ENCODE measurements at places on chromosomes 6 and 20.

DNA sequence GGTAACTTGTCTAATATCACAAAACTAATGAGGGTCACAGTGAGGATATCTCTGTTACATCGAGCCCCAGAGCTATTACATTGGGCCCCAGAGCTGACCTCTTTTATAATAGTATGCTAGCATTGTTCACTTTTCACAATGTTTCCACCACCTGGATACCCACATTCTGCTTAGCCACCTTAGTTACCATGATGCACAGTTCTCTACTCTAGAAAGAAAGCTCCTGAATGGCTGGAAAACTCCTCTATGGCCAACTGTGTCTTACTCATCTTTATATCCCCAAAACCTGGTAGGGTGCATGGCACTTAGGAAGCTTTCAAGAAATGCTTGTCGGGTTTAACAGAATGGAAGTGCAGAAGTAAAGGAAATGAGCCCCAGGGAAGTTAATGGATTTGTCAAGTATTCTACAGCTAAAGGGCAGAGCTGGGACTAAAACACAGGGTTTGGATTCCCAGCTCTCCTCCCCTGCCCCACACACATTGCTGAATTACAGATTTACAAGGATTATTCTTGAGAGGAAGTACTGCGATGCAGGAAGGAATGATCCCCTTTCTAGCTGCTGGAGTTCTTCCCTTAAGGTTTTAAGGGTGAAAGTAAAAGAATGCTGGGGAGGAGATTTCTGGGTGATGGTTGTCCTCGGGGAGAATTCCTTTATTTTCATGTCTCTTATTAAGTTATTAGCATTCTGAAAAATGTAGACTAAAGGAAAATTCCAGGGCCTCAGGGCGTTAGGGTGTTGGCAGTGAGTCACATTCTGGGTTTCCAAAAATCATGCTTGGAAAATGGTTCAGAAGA lies 16.1 kb upstream of the HINT3 start:
- no peak for DNase-seq

- DNase-seq, result no peak
Observed at GRCh38 chr20:20371083-20371482, 3.2 kb downstream of the INSM1 start.

GRCh38 chr6:12001004-12001705 lies 11.0 kb upstream of the HIVEP1 start:
- DNase-seq, result no peak

DNA sequence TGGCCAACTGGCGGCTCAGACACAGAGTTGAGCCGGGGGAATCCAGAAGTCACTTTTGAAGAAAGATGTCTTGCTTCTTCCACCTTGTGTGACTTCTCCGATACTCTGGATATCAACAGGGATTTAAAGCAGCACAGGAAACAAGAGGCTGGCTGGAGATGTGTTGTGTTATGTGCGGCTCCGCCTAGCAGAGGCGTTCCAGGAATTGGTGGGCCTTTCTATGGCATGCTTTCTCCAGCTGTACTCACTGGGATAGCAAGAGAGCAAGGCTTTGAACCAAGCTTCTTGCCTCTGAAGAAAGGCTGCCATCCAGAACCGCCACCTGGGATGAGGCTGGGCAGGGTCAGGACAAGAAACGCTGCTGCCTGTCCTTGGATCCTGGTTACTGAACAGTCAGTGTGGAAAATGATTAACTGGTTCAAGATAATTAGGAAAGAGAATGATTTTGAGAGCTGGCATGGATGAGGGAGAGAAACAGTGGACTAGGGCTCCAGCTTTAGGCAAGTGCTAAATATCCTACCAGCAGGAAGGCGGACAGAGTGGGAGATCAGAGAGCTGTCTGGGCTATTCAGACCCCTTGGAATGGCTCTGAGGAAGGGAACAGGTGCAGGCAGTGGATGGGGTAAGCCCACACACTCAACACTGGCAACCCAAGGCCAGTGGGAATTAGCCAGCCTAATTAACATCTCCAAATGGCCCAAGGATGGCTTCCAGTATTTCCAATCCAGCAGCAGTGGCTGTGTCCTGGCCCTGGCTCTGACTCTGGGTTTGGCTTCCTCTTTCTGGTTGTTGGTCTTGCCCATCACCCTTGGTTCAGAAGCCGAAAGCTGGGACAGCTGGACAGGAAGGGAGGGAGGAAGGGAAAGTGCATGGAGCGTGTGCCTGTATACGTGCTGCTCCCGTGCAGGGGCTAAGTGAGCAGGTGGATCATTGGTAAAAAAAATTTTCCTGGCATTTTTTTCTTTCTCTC lies 31.9 kb downstream of the INSM1 start:
- no peak for DNase-seq

- no peak for DNase-seq
Observed at GRCh38 chr20:19392344-19393130, 180.1 kb downstream of the SLC24A3 start.

GRCh38 chr6:118791499-118791898 lies 102.5 kb upstream of the ASF1A start:
- DNase-seq, result no peak

DNA sequence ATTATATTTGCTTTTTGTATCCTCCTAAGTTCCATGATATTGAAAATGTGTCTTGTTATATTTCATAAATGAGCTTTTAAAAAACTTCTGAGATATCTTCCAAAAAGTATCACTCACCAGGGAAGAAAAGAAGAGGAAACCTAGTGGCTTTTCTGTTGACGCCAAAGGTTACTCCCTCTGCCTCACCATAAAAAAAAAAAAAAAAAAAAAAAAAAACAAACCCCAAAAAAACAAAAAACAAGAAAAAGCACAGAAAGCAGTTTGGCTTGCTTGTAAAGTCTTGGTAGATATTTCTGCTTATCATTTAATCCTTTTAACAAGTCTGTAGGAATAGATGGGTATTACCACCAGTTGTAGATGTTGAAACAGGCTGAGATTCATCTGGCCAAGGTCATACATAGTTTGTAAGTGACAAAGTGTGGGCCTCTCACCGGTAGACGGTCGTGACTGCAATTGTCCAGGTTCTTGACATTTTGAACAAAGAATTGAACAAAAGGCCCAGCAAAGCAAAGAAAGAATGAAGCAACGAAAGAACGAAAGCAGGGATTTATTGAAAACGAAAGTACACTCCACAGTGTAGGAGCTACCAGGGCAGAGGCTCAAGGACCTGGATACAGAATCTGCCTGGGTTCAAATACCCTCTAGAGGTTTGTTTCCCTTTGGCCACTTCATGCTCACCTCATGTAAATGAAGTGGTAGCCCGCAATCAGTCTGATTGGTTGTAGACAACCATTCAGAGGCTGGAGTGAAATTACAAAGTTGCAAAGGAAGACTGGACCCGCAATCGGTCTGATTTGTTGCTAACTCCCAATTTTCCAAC lies 11.6 kb upstream of the ELOVL5 start:
- DNase-seq, result no peak

- DNase-seq, result no peak
Observed at GRCh38 chr6:42468273-42468672, 16.5 kb upstream of the TRERF1 start.

GRCh38 chr6:117783279-117783678 lies 108.0 kb downstream of the NUS1 start:
- DNase-seq, result no peak

DNA sequence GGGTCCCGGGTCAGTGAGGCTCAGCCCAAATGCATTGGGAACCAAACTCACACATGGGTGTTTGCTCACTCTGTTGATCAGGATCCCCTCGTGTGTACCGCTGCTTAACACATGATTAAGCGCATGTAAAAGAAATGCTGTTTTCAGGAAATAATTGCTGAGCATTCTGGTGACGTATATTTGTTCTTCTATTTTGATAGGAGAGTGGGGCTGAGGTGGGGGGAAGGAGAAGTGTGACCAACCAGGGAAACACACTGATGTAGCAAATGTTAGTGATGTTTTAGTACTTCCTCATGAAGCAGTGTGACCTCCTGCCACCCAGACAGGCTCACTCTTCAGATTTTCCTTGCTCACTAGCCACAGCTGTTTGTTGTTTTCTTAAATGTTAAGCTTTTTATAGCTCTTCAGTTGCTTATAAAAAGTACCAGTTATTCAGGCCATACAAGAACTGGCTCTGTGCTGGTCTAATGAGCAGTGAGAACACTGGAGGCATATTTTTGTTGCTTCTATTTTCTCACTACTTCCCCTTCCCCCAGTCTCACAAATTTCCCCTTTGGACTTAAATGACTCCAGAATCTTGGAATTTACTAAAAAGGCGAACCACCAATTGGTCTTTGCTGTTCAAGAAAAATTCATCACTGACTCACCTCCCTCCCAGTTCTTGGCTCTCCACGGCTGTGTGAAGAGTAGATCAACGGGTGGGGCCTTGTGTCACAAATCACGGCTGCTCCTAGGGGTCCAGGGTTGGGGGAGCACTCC lies 79.2 kb upstream of the BACH2 start:
- no peak for DNase-seq

DNA sequence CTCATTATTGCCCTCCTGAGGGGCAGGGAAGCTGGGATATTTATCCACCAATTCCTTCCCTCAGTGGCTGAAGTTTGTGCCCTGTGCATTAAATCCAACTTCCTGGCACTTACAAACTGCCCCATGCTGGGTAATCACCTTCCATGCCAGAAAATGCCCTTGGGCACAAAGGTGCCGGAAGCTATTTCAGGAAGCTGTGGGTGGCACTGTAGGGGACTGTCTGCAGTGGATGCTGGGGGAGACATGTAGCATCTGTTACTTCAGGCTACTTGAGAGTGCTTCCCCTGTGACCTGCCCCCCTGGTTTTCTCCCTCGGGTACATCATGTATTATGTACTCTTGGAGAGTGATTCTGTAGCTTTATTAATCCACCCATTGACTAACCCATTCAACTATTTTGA lies 24.7 kb upstream of the RALGAPA2 start:
- no peak for DNase-seq

- DNase-seq, result no peak
Observed at GRCh38 chr20:7113577-7114466, 346.3 kb downstream of the BMP2 start.

DNA sequence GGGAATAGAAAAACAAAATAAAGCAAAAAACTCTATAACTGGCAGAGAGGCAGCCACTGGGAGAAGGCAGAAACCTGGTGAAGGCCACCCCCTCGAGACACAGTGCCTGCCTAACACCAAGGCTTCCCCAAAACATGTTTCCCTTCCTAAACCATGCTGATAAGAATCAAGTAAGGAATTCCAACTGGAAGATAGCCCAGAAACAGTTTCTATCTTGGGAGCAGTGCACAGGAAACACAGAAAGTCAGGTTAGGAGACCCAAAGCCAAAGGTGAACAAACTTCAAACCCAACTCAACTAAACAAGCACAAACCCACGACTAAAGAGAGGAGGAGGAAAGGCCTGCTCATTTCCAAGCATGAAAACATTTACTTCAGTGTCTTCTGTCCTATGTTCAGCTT lies 433.7 kb upstream of the RGS17 start:
- DNase-seq, result no peak

DNA sequence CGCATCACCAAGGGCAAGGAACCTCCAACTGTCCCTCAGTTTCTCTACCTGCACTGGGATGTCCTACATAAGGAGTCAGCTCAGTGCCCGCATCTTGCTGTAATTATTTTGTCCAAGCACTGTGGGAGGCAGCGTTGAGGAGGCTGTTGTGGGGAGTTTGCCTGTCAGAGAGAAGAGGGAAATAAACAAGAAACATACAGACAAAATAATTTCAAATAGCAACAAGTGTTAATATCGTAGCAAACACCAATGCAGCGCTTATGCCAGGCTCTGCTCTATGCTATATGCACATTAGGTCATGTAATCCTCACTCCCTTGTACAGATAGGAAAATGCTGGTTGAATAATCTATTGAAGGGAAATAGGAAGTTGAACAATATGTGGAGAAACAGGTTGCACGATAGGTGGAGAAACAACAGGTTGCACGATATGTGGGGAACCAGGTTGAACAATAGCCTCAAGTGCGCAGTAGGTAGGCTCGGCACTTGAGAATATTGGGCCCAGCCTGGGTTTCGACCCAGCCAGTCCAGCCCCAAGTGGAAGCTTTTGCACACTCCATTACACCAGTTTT lies 91.2 kb upstream of the SIRPA start:
- DNase-seq, result no peak

DNA sequence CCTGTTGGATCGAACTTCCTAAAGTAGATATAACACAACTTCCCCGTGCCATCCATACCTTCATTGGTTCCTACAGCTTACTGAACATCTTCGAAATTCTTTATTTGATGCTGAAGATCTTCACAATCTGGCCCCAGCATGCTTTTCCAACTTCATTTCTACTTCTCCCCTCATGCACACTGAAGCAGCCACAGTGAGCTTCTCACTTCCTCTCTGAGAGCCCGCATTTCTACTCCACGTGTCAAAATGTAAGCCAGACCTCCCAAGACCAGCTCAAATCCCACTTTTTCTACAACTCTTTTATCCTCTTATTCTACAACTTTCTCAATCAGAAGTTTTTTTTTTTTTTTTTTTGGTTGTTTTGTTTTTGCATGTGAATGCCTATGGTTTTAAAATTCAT lies 254.7 kb downstream of the GMPR start:
- DNase-seq, result no peak

DNA sequence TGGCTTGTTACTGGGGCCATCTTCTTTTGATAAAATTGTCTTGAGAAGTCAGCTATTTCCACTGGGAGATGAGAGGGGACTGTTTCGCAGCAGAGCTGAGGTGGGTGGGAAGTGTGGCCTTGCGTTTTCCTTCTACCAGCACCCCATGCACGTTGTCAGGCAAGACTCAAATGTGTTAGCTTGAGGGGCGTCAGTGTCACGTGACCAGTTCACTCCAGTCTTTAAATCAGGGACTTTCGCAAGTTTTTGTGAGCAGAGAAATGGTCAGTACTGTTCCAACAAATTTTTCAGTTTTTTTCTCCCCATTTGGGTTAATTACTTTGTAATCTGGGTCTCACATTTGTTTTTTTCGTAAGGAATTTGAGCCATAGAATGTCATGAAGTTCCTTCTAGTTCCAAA lies 20.7 kb upstream of the ADRM1 start:
- no peak for DNase-seq

DNA sequence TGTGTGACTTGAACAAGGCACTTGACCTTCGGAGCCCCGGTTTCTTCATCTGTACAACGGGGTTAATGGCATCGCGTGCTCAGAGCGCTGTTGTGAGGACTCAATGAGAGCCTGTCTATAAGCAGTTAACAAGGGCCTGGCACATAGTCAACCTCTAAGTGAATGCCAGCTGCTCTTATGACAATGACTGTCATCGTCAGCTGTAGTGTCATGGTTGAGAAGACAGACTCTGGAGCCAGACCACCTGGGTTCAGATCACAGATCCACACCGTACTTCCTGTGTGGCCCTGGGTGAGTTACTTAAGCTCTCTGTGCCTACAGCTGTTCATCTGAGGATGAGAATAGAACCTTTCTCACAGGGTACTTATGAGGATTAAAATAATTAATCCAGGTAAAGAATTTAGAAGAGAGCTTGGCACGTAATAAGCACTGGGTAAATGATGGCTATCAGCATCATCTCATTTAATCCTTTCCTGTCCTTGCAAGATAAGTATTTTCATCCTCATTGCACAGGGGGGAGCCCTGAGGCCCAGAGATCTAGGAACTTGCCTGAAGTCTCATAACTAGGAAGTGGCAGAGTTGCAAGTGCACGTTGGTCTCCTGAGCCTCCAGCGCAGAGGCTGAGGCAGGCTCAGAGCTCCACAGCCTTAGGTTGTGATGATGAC lies 105.3 kb downstream of the EYA2 start:
- no peak for DNase-seq

- DNase-seq, result peak; percentile 13
Observed at GRCh38 chr6:125906158-125906998, 50.2 kb upstream of the HINT3 start.

Measured in stimulated activated CD8-positive, alpha-beta memory T cell treated with anti-CD3 and anti-CD28 coated beads, Interleukin-4, amount 100 ng/mL, for 4 hours (primary cell).